ENCODE measurements at places on chromosomes 6 and 20.

- no peak for DNase-seq
These were observed 17.9 kb upstream of the THEMIS start for GRCh38 chr6:127918506-127919427.

GRCh38 chr20:61440548-61441055 lies 188.5 kb downstream of the CDH4 start:
- no peak for DNase-seq

DNA sequence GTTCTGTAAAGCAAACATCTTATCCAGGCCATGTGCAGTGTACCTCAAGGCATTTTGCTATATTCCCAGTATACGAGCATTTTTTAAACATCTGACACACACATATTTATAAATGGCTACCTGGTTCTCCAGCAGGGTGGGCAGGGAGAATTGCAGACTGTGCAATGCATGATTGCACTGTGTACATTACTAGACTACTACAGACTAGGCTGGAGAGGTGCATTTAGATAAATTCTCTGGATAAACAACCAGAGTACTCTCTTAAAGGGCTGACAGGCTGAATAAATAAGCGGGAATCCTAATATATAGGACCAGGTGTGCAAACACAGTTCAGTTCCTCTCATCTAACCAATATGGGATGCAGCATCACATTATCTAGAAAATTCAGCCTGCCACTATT lies 428.3 kb upstream of the ARID1B start:
- DNase-seq: peak; percentile 87

- no peak for DNase-seq
These were observed 198.5 kb upstream of the HEY2 start for GRCh38 chr6:125550892-125551291.

- no peak for DNase-seq
These were observed 223.0 kb downstream of the QKI start for GRCh38 chr6:163637524-163637923.

DNA sequence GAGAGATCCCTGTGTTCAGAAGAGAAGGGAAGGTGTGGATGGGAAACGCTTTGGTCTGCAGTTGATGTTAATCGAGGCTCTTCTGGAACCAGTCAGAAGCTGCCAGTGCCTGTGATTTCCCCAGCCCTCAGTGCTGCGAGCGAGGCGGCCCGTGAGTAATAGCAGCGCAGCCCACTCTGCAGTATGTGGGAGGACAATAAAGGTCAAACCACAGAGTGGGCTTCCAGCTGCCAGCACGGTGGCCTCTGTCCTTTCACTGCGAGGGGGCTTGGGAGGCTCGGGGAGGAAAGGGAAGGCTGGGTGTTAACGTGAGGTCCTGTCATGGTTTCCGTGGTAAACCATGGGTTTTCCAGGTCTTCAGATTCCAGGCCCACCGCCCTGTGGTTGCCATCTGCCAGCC lies 32.3 kb upstream of the TAGAP start:
- no peak for DNase-seq

- DNase-seq: no peak
These were observed 31.0 kb downstream of the ADAT2 start for GRCh38 chr6:143419526-143419925.

GRCh38 chr20:32123088-32123487 lies 13.6 kb downstream of the TM9SF4 start:
- DNase-seq: no peak

DNA sequence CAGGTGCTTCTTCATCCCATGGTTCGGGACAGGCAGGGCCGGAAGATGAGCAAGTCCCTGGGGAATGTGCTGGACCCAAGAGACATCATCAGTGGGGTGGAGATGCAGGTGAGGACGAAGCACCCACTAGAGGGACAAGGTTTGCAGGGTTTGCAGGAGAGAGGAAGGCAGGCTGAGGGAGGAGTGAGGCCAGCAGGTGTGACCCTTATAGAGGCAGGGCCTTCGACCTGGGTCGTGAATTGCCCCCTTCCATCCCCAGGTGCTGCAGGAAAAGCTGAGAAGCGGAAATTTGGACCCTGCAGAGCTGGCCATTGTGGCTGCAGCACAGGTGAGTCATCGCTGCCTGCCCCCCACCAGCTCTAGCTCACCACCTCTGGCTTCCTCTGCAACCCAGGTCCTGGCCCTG lies 8.4 kb downstream of the VARS2 start:
- DNase-seq: no peak

DNA sequence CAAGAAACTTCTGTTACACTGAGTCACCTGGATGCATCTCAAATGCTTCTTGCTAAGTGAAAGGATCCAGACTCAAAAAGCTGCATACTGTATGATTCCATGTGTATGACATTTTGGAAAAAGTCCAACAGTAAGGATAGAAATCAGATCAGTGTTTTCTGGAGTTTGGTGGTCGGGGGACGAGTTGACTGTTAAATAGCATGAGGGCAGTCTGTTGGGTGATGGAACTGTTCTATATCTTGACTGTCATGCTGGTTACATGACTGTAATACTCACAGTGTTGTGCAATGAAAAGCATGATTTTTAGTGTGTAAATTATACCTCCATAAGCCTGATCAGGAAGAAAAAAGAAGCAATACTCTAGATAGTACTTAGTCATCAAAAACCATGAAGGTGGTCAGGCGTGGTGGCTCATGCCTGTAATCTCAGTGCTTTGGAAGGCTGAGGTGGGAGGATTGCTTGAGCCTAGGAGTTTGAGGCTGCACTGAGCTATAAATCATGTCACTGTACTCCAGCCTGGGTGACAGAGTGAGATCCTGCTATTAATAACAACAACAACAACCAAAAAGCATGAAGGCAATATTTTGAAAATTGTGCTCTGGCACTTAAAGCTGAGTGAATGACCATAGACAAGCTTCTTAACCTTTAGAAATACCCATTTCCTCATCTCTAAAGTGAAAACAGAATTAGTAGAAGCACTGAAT lies 30.5 kb upstream of the SASH1 start:
- DNase-seq: no peak

GRCh38 chr6:42347456-42347855 lies 104.3 kb downstream of the TRERF1 start:
- DNase-seq: no peak

DNA sequence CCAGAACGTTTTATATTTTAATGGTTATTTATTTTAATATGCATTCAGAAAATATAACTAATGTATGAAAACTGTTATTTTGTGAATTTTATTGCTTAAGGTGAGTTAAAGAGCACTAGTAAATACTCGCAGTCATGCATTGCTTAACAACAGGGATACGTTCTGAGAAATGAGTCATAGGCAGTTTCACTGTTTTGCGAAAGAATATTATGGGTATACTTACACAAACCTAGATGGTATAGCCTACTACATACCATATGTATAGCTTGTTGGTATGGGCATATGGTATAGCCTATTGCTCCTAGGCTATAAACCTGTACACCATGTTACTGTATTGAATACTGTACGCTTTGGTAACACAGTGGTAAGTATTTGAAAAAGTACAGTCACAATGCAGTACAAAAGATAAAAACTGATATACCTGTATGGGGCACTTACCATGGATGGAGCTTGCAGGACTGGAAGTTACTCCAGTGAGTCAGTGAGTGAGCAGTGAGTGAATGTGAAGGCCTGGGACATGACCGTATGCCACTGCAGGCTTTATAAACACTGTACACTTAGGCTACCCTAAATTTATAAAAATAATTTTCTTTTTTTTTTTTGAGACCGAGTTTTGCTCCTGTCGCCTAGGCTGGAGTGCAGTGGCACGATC lies 38.5 kb downstream of the ARFGEF2 start:
- DNase-seq: no peak

DNA sequence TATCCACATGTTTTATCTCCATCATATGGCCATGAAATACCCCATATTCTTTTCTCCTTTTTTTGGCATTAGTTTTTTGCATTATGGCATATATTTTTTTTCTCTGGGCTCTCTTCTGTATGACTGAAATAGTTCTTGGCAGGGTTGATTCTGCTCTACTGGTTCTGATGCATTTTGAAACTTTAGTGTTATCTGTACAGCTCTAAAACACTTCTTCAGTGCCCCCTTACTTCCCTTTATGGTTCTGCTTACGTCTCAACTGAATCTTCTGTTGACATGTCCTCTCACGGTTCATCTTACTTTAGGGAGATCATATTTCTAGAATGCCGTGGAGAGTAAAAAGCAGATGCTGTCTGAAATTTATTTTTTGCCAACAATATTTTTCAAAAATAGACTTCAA lies 23.2 kb upstream of the TXNDC5 start:
- no peak for DNase-seq

DNA sequence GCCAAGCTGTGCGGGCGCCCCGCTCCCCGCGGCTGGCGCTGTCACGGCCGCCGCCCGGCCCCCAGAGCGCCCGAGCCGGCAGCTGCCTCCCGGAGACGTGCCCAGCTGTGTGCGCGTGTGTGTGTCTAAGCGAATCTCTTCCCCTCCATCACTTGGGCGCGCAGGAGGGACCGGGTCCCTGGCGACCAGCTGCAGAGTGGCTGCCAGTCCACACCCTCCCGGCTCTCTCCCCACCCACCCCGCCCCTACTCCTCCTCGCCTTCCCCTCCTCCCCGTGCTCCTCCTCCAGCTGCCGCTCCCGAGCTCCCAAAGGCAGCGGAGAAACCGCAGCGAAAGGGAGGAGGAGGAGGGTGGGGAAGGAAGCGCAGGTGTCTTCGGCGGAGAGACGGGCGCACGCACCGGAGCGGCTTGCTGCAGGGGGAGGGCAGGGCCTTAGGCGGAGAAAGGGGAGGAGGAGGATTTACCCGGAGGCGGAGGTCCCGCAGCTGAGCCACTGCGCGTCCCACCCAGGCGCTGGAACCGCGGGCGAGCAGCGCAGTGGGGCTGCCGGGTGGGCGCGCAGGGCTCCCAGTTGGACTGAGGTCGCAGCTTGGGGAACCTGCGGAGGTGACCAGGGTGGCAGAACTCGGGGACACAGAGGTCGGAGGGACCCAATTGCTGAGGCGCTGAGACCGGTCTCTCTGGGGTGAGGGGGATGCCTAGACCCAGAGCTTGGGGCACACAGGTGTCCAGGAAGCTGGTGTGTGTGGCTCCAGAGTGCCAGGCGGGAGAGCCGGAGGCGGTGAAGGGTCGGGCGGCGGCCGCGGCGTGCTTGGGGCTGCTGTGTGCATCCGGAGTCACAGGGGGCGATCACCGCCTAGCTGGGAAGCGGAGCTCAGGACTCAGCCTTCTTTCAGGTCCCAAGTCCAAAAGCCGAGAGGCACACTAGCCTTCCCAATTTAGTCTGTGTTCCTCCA lies at the start of gene HS3ST5:
Gene HS3ST5 (minus strand): TSS at position 198 of the 956 bp plus-strand sequence. CDS start 280,178 bp downstream, outside the sequence.
- peak; percentile 61 for DNase-seq

DNA sequence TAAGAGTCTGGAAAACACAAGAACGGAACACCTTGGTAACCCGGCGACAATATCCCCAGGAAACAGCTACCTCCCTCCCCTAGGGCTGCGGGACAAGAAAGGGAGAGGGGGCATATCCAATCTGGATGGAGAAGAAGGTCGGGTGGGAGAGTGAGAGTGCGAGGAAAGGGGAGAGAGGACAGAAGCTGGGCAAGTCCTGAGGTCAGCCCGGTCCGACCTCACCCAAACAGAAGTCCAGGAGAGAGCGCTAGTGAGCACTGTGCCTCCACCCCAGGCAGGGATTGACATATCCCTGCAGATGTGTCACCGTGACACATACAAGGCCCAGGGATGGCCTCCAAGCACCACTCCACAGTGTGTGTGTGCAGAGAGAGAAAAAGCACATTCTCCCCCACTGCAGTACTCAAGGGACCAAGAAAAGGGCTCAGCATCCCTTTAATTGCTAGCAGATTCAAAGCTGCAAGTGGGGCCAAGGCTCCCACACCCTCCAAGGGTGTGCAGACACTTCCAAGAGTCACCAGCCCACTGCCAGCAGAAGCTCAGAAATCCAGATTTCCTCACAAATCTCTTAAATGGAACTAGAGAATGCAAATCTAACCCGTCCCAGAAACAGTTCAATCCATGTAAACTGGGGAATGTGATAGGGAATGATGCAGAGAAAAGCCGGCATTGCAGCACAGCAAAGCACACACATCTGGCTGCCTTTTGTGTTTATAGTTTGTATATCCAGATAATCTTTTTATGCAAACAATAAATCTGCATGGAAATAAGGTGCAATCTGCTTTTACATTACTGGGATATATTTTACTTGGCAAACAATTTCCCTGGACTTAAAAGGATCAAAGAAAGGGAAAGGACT lies 3.1 kb downstream of the PXDC1 start:
- DNase-seq: no peak

DNA sequence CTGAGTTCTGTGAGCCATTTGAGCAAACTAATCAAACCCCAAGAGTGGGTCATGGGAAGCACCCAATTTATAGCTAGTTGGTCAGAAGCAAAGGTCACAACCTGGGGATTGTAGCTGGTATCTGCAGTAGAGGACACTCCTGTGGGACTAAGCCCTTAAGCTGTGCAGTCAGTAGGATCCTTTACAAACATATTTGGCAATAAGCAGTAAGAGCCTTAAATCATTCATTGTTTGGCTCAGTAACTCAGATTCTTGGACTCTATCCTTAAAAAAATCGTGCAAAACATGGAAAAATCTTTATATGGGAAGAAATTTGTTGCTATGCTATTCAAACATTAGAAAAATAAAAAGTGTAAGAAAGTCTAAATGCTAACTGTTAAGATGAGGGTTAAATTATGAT lies 29.9 kb downstream of the FRK start:
- DNase-seq: no peak

- DNase-seq: no peak
These were observed 647 bp upstream of the POU5F1 start for GRCh38 chr6:31170987-31171671.

- DNase-seq: no peak
These were observed 212.0 kb downstream of the ZMYND8 start for GRCh38 chr20:47144463-47144862.

DNA sequence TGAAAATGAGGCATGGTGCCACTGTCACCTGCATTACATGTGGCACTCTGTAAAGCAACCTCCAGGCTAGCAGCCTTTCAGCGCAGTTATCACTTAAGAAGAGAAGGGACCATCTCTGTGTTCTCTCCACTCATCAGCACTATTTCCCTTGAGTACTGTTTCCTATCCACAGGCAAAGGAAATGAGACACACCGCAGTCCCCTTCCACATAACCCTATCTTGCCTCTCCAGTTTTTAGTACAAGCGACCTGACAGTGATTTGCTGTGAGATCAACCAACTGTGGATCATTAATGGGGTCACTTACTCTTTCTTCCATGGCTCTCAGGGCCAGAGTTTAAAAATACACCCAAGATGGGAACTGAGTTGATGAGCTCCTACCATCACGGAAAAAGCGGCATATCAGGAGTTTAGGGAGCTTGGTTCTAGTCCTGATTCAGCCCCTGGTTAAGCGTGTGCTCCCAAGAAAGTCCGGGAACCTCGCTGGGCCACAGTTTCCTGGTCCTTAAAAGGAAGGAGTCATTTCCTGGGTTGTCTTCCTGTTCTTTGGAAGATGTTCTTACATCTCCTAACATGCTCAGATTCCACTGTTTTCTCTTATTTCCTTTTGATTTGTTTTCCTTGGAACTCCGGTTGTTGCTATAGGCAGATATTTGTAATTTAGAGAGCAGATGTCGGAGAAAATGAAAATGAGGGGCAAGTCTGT lies 27.3 kb downstream of the PRDM1 start:
- no peak for DNase-seq

DNA sequence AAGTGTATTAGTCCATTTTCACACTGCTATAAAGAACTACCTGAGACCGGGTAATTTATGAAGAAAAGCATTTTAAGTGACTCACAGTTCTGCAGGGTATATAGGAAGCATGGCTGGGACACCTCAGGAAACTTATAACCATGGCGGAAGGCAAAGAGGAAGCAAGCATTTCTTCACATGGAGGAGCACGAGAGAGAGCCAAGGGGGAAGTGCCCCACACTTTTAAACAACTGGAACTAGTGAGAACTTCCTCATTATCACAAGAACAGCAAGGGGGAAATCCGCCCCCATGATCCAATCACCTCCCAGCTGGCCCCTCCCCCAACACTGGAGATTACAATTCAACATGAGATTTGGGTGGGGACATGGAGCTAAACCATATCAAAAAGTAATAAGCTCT lies 28.3 kb upstream of the B3GAT2 start:
- DNase-seq: no peak

- no peak for DNase-seq
These were observed 21.5 kb upstream of the TPD52L1 start for GRCh38 chr6:125132058-125132457.
